A673 (cell line): ENCODE measurements at places on chromosomes 3 and 15.
A peak's percentile ranks its signal among the peaks of the same experiment; 100 is the strongest.

GRCh38 chr15:84681831-84682230 lies 23.8 kb upstream of the NMB start:
- DNase-seq, result no peak

GRCh38 chr15:96728591-96728990 lies 398.1 kb downstream of the NR2F2 start:
- no peak for DNase-seq

- DNase-seq, result peak; percentile 21
Measured at GRCh38 chr15:92074646-92075045, 221.1 kb downstream of the SLCO3A1 start.

DNA sequence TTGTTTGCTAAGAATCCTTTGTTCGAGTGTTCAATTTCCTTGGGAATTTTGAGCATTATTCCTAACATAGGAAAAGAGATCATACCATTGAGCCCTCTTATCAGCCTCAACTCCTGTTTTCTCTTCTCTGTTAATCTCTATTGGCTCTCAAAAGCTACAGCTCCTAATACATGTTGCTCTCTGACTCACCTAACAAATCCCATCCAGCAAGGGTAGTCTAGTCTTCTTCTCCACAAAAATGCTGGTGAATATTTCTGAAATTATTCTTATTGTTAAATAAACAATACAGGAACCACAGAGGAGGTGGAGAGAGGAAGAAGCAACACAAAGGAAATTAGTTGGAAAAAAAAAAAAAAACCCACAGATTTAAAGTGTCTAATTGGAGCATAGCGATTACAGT lies 325.8 kb upstream of the NAALADL2 start:
- no peak for DNase-seq

GRCh38 chr15:82966671-82967071 lies 14.2 kb upstream of the HOMER2 start:
- DNase-seq, result no peak
